ENCODE measurements at places on chromosomes 11 and 22.

DNA sequence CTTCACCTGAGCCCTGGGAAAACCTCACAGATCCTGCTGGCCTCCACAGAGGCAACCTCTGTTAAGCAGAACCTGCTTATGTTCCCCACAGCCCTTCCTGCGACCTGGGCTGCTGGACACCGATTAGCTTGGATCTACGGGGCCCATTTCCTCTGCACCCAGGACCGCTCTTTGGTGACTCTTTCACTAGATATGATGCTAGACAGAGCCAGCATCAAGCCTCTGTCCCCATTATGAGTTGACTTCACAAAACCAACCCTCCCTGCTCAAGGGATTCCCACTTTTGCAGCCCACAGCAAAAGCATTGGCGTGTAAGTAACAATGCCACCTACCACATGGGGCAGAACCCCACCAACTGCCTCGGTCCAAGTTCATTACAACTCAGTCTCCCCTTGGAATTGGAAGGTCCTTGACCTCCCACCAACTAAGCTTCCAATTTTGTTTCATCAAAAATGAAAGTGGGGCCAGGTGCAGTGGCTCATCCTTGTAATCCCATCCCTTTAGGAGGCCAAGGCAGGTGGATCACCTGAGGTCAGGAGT is 15.2 kb upstream of the TMPRSS4 start:
- DNase-seq: no peak

DNA sequence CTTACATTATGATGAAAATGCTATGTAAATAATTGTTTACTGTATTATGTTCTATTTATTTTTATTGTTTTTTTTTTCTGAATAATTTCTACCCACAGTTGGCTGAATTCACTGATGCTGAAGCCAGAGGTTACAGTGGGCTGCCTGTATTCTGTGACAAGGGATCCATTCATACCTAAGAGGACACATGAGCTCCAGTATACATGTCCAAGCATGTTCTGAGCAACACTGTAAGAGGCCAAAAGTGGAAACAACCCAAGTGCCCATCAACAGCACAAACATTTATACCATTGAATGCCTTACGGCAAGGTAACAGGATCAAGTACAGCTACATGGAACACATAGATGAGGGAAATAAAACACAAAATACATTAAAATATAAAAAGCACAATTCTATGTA is 1.4 kb upstream of the SRSF8 start:
- no peak for DNase-seq

DNA sequence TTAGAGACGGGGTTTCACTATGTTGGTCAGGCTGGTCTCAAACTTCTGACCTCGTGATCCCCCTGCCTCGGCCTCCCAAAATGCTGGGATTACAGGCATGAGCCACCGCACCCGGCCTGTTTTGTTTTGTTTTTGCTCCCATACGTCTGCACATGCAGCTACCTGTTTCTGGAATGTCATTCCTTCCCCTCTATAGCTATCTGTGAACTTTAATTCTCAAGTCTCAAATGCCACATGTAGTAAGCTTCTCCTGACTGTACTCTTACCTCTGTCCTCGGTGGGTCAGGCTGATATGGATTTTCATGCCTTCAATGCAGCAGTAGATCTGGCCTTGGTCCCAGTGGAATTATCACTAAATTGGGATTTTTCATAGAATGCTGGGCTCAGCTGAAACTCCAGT is 12.4 kb upstream of the SWAP70 start:
- no peak for DNase-seq

DNA sequence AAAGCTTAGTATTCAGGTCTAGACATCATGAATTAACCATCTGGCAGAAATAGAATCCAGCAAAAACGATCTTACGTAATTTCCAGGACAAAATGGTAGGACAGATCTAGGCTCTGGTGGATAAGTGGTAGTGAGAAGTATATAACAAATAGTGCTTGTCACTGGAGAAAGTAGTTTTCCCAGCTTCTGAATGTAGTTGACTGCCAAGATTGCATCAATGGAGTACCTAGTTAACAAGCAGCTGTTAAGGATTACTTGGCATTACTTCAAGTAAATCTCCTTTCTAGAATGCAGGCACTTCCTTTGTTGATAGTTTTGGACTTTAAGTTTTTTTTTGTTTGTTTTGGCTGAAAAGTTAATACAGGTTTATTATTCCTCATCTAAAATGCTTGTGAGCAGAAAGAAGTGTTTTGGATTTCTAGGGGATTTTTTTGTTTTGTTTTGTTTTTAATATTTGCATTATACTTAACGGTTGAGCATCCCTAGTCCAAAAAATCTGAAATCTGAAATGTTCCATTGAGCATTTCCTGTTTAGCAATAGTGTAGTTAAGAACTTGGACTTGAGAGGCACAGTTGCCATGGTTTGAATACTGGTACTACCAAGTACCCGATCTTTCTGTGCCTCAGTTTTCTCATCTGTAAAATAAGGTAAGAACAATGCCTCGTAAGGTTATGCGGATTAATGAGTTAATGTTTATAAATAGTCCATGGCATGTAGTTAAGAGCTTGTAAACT is 20.3 kb downstream of the FAM118B start:
- DNase-seq: no peak

- peak; percentile 18 for DNase-seq
These were observed 8.2 kb downstream of the PTH start for GRCh38 chr11:13487661-13488030.

DNA sequence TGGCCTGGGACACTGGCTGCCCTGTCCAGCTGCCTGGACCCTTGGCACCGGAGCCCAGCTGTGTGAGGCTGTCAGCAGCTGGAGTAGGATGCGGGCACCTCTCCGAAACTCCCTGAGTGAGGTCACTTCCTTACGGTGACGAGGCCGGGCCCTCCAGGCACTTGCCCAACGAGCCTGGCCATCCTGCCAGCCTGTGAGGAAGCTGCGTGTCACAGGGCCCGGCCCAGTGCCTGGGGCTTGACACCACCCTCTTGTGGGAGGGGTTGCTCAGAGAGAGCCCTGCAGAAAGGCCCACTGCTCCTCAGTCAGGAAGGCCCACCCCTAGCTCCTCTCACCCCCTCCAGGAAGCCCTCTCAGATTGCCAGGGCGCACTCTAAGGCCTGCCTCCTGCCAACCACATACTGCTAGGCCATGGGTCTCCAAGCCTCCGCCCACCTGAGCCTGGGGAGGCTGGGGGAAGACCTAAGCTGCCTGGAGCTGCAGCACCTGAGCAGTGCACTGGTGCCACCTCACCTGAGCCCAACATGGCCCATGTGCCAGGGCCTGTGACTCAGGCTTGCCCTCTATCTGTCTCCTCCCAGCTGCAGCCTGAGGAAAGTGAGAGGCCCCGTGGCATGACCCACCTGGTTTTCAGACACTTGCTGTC is 4.3 kb upstream of the PHLDA2 start:
- DNase-seq: no peak

DNA sequence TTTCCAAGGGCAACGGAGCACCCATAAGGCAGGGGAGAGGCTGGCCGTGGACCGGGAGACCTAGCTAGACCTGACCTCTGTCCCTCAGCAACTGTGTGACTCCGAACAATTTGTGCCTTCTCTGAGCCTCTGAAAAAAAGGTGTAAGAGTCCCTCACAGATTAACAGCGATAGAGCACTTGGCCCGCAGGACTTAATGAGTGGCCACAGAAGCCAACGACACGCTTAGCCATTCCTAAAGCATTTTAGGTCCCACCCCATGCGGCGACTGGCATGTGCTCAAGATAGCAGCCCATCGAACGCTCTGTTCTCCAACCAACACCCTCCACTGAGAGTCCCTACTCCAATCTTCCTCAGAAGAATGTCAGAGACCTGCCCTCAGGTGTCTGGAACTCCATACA is 1.5 kb downstream of the SULT4A1 start:
- no peak for DNase-seq

GRCh38 chr22:43667656-43668055 is 144.4 kb downstream of the EFCAB6 start:
- no peak for DNase-seq

GRCh38 chr11:12329797-12330196 is 47.6 kb upstream of the PARVA start:
- no peak for DNase-seq

- no peak for DNase-seq
These were observed 1378.9 kb downstream of the TBC1D22A start for GRCh38 chr22:48141301-48141700.

DNA sequence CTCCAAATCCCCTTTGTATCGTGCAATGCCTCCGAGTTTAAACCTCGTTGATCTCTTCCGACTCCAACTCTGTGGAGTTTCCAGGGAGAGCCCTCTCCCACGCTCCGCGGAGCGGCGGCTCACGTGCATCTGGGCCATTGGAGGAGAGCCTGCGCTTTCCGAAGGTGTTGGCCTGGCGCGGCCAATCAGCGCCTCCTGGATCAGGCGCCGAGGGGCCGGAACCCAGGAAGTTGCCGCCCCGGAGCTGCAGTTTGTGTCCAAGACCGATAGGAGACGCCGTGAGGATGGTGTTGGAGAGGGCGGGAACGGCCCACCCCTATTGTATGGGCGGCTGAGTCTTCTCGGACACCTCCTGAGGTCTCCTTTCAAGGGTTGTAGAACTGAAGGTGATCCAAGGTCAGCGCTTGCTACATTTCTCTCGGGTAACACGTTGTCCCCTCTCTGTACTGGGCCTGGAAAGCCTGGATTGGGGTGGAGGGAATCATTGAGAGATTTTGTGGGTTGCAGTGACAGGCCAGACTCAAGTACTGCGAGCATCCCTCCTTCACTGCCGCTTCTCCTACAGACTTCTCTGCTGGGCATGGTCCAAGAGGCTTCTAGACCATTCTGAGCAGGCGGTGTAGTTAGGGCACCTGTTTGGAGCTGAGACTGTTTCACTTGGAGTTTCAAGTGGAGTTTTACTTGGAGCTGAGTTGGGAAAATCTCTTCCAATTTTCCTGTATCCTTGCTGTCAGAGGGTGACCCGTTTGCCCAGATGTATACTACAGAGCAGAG is 1.7 kb downstream of the ADAMTS15 start:
- DNase-seq: no peak

- DNase-seq: no peak
These were observed 45.0 kb downstream of the CASP12 start for GRCh38 chr11:104853276-104853675.

DNA sequence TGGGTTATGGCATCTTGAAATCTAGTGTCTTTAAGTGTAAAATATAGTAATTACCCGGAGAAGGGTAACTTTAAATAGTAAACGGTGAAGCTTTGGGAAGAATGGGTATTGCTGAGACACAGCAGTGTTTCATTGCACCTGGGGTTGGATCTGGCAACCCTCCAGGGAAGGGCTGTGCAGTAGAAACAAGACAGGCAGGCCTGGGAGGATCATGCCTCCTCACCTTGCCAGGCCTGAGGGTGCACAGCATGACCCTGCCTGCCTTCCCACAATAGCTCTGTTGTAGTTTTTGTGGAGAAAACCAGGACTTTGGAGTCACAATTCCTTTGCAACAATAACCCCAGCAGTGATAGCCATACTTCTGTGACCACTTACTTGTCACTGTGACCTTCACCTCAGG is 64.6 kb upstream of the ADSL start:
- no peak for DNase-seq

DNA sequence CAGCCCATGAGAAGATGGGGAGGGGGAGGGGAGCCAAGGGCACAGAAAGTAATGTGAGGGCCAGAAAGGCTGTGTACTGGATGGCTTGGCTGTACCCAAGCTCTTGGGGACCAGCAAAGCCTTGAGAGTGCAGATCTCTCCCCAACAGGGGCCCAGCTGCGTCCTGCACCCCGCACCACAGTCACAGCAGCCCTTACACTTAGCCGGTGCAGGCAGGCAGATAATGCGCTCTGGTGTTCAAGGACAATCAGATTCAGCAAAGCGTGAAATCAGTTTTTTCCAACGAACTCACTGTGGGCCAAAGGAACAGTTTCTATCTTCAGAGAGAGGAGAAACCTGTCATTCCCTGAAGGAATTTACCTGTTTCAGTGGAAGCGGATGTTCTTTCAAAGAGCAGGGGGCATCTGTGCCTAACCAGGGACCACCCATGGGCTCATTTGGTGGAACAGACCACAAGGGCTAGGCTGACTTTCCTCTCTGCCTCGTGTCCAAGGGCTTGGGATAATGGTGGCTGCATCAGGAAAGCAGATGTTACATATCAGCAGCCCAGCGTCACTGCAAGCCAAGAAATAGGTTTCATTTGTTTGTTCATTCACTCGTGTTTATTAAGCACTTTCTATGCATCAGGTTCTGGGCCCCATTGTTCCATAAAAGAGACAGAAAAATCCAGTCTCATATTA is 81.2 kb upstream of the SPON1 start:
- DNase-seq: no peak

DNA sequence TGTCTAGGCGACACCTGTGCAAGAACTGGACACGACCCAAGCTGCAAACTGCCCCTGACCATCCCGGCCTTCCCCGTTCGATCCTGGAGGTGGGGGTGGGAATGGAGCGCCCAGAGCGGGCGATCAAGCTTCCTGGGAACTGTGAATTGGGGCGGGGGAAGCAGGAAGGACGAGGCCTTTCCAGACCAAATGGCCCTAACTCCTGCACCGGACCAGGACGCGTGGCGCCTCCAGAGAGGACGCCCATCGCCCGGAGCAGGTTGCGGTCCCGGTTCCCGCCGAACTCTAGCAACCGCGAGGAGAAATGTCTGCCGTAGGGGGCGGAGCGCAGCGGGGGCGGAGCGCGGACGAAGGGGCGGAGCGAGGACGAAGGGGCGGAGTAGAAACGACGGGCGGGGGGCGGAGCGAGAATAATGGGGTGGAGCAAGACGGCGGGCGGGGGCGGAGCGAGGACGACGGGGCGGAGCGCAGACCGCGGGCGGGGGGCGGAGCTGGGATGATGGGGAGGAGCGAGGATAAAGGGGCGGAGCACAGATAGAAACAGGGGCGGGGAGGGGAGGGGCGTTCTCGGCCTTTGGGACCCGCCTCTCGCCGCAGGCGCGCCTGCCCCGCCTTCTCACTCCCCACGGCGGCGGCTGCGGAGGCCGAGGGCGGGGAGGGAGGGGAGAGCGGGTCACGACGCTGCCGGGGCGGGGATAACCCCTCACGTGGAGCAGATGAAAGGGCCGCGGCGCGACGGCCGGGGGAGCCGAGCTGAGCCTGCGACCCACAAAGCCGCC is at the start of gene ZNRF3:
TSS of gene ZNRF3 (plus strand) at position 695 of the 779 bp plus-strand sequence. CDS start 195 bp downstream, outside the sequence.
- DNase-seq: peak; percentile 93

GRCh38 chr11:2975594-2975993 is 16.5 kb downstream of the NAP1L4 start:
- DNase-seq: peak; percentile 51

DNA sequence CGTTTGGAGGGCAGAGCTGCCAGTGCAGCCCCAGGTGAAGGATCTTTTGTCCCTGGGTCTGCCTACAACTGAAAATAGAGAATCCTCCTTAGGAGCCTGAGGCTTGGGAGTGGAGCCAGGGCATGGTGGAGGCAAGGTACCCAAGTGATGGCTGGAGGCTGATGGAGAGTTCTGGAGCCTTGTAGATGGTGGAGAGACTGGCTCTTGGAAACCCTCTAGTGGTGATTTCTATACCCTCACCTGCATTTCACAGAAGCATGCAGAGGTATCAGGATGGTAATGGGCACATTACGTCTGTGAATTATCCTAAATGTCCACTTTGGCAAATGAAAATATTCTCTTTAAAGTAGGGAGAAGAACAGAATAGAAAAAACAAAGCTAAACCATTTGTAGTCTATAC is 44.4 kb downstream of the INSC start:
- no peak for DNase-seq

Measured in activated CD4-positive, alpha-beta T cell treated with anti-CD3 and anti-CD28 coated beads for 4 hours (primary cell).